ENCODE measurements at places on chromosomes 4 and X.

GRCh38 chr4:15771216-15772058 is 6.7 kb upstream of the CD38 start:
- no peak for DNase-seq

DNA sequence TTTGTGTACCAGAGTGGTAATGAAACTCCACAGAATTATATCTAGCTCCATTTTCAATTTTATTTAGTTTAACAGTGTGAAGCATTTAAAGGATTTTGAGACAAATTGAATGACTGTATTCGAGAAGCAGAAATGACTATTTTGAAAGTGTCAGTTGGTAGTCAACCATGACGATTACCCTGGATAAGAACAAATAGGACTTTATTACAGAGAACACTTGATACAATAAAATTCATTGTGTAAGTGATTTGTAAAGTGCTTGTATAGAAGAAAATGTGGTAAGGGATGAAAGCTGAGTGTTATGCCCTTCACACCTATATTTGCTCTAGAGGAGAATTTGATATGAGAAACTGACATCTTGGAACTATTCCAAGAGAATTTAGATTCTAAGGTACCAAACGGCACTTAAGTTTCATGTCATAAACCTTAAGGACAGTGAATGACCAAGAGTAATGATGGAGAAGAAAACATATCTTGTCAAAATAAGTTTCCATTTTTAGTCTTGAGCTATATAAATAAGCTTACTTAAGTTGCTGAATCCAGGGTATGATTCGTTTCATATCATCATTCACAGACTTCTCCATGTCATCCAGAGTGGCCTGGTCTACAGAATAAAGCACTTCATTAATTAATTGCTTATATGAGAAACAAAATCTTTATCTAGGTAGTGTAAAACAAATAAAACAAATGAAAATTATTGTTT is 34.6 kb downstream of the MED14 start:
- DNase-seq, result no peak

- no peak for DNase-seq
Observed at GRCh38 chrX:77389891-77390290, 57.3 kb upstream of the FGF16 start.

DNA sequence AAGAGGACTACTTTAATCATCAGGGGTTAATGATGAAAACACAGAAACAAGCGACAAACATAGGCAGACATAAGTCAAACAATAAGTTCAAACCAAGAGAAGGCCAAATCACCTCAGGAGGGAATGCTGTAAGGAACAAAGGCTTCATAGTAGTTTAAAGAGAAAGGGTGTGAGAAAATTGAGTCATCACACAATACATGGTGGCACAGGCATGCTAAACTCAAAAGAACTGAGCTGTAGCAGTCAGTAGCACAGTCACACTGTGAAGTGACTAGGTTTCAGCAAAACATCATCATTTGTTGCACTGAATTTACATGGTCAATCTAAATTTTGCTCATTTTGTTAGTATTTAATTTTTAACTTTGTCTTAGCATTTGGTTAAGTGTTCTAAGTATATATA is 24.2 kb downstream of the SMC1A start:
- DNase-seq, result no peak

DNA sequence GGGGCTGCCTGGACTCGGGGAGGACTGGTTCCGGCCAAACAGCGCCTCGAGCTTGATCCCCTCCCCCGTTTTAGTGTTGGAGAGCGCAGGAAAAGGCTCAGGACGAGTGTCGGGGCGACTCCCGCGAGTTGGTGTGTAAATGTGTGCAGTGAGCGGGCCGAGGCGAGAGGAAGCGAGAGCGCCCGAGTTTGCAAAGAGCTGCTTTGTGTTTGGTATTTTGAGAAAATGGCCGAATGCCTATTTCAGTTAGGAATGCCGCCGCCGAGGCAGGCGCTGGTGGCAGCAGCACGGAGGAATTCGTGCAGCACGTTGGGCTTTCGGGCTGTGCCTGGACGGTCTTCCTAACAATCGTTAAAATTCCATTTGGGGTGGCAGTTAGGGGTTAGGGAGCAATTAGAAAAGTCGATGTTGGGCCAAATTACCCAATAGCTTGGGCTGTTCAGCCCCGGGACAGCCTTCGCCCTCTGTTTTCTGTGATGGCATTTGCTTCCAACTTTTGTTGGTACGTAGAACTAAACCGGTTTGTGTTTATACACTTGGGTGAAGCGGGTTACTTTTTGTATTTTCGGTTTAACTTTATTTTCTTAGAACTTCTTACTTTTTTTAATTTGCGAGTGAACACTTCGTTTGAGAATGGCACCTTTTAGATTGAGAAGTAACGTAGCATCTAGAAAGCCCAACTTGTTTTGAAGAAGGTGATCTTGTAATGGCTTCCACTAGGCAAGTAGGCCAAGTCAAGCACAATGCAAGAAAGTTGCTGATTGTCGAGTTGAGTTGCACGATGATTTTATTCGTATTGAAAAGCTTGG is 1.6 kb downstream of the REST start:
- peak; percentile 64 for DNase-seq

DNA sequence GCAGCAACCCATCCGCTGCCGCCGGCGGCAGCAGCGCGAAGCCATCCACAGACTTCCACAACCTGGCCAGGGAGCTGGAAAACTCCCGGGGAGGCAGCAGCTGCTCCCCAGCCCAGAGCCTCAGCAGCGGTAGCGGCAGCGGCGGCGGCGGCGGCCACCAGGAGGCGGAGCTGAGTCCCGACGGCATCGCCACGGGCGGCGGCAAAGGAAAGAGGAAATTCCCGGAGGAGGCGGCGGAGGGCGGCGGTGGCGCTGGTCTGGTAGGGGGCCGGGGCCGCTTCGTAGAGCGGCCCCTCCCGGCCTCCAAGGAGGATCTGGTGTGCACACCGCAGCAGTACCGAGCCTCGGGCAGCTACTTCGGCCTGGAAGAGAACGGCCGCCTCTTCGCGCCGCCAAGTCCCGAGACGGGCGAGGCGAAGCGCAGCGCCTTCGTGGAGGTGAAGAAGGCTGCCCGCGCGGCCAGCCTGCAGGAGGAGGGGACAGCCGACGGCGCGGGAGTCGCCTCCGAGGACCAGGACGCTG is 4.9 kb downstream of the PRDM8 start:
- DNase-seq, result peak; percentile 49

- DNase-seq, result no peak
Observed at GRCh38 chr4:176608346-176608745, 184.4 kb downstream of the VEGFC start.

GRCh38 chr4:114839986-114840385 is 241.4 kb downstream of the UGT8 start:
- no peak for DNase-seq

GRCh38 chr4:67983333-67983732 is 20.0 kb upstream of the TMPRSS11A start:
- DNase-seq, result no peak

DNA sequence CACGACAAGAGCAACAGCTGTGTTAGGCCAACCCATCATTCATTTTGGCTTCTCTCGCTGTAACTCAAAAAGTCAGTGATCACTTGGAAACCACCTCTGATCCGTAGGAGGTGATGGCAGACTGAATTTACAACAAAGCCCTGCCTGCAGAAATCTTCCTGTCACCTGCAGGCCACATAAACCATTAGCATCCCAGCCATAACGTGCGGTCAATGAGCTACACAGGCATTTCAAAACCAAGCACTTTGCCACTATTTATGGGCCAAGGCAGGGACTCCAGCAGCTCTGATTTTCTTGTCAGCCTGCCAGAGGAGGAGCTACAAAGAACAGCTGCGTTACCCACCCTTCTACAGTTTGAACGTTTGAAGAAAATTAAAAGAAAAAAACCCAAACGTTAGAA is 228.1 kb upstream of the PPARGC1A start:
- no peak for DNase-seq

GRCh38 chrX:1321674-1322073 is 14.9 kb upstream of the IL3RA start:
- DNase-seq, result no peak

- DNase-seq, result no peak
Observed at GRCh38 chr4:13731019-13731418, 103.5 kb upstream of the BOD1L1 start.

DNA sequence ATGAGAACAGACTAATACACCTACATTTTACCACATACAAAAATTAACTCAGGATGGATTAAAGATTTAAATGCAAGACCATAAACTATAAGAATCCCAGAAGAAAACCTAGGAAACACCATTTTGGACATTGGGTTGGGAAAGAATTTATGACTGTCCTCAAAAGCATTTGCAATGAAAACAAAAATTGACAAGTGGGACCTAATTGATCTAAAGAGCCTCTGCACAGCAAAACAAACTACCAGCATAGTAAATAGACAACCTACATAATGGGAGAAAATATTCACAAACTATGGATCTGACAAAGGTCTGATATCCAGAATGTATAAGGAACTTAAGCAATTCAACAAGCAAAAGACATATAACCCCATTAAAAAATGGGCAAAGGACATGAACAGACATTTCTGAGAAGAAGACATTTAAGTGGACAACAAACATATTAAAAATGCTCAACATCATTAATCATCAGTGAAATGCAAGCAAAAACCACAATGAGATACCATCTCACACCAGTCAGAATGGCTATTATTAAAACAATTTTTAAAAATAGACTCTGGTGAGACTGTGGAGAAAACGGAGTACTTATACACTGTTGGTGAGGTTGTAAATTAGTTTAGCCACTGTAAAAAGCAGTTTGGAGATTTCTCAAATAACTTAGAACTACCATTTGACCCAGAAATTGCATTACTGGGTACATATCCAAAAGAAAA is 221.7 kb upstream of the DIPK2B start:
- DNase-seq, result no peak

- DNase-seq, result no peak
Observed at GRCh38 chrX:115539841-115540240, 21.1 kb upstream of the PLS3 start.

GRCh38 chrX:69538321-69538876 is 34.3 kb downstream of the NALF2 start:
- peak; percentile 55 for DNase-seq
